Tibial nerve (tissue), 4 donors: ENCODE measurements at places on chromosomes 11 and 22. TPM values are rescaled to one million over a fixed set of nuclear protein-coding genes. Genes with fewer than 3 reads are reported as not detected.

Gene BRD1
- 57.3 TPM for total RNA-seq

Gene FLRT1
- total RNA-seq, result 0.60 TPM

Gene ABCC8
- 1.3 TPM for total RNA-seq

Gene PHETA2
- total RNA-seq, result 15.7 TPM

Gene SPTBN2
- 4.5 TPM for total RNA-seq

Gene FZD4
- total RNA-seq, result 66.8 TPM

Gene OR6T1
- not detected for total RNA-seq

- no peak for DNase-seq
Measured at GRCh38 chr11:119903389-119903788, 174.4 kb upstream of the NECTIN1 start.

GRCh38 chr11:113715882-113716625, 9.9 kb upstream of the TMPRSS5 start:
- DNase-seq, result no peak

GRCh38 chr11:11948242-11948947, 60.0 kb downstream of the DKK3 start:
- no peak for DNase-seq

DNA sequence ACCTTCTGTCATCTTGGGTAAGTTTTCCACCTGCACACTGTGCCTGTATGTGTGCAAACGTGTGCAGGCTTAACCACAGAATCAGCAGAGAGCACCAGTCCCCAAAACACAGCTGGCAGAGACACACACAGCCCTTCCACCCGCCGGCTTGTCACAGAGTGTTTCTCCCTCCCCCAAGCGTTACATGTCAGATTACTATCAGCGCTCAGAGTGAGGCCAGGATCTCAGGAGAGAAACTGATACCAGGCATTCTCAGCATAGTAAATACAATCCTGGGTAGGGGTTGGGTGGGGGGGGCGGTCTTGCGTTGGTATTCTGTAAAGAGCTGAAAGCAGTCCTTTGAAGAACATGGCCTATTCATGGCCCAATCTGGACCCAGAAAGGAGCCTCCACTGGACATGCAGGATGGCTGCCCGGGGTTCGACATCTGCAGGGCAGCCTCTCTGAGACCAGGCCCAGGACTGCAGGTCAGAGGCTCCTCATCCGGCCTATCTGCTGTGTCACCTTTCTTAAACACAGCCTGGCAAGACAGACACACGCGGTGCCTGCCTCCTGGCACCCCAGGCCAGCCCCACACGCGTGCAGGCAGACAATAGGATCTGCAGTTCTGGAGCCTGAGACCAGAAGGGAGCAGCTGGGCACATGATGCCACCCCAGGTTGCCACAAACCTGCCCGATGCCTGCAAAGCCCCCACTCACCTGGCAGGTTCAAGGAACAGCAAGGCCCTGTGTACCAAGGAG, 1.7 kb downstream of the OSBPL5 start:
- no peak for DNase-seq

DNA sequence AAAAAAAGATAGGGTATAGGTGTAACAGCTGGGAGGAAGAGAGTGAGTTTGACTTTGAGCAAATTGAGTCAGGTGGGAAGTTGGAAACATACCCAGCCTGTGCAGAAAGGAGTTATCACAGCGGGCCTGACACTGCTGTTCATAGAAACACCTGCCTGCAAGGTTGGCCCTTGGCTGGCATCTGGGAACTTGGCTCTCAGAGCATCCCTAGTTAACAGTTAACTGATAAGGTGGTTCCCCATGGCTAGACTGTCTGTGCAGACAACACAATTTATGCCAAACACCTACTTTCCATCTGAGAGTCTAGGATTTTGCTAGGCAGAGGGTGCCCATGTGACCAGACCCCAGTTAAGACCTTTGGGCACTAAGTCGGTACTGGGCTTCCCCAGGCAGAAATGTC, 31.4 kb downstream of the ADAMTS8 start:
- no peak for DNase-seq

GRCh38 chr11:33500861-33501479, 199.7 kb downstream of the C11orf91 start:
- DNase-seq, result peak; percentile 29

DNA sequence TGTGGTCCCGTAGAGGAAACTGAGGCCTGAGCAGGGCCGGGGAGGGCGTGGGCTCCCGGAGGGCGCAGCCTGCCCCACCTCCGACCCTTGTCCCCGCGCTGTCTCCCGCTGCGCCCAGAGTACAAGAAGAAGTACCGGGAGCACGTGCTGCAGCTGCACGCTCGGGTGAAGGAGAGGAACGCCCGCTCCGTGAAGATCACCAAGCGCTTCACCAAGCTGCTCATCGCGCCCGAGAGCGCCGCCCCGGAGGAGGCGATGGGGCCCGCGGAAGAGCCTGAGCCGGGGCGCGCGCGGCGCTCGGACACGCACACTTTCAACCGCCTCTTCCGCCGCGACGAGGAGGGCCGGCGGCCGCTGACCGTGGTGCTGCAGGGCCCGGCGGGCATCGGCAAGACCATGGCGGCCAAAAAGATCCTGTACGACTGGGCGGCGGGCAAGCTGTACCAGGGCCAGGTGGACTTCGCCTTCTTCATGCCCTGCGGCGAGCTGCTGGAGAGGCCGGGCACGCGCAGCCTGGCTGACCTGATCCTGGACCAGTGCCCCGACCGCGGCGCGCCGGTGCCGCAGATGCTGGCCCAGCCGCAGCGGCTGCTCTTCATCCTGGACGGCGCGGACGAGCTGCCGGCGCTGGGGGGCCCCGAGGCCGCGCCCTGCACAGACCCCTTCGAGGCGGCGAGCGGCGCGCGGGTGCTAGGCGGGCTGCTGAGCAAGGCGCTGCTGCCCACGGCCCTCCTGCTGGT, 1.9 kb downstream of the NLRP6 start:
- no peak for DNase-seq

DNA sequence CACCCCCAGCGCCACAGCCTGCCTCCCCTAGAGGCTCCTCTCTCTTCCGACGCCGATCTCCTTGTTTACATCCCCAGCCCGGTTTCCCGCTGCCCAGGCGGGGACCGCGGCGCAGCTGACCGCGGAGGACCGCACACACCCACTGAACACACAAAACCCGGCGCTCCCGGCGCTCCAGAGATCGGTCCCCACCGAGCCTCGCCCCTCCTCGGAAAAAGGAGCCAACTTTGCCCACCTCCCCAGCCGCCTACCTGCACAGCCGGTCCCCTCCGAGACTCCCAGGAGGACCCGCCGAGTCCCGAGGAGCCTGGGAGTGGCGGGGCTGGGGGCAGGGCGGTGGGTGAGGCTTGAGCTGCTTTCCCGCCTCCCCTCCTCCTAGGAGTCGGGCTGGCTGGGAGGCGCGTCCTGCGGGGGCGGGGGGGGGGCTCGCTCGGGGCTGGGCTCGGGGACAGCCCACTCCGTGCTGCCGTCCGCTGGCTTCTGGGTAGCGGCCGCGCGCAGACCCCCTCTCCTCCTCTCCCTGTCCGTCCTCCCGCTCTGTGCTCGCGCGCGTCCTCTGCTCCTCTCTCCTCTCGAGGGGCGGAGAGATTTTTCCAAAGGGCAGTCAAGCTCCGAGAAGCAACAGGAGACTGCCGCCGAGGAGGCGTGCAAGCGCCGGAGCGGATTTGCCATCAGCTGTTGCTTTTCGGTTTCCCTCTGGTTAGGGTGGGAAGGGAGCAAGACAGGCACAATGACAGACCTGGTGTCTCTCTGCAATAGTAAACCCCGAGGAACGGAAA, at the start of gene FXYD6:
TSS of gene FXYD6 (minus strand) at position 318 of the 779 bp plus-strand sequence. CDS start 33,882 bp downstream, outside the sequence.
- DNase-seq, result no peak

GRCh38 chr11:15579287-15580001, 464.7 kb downstream of the INSC start:
- DNase-seq, result no peak

DNA sequence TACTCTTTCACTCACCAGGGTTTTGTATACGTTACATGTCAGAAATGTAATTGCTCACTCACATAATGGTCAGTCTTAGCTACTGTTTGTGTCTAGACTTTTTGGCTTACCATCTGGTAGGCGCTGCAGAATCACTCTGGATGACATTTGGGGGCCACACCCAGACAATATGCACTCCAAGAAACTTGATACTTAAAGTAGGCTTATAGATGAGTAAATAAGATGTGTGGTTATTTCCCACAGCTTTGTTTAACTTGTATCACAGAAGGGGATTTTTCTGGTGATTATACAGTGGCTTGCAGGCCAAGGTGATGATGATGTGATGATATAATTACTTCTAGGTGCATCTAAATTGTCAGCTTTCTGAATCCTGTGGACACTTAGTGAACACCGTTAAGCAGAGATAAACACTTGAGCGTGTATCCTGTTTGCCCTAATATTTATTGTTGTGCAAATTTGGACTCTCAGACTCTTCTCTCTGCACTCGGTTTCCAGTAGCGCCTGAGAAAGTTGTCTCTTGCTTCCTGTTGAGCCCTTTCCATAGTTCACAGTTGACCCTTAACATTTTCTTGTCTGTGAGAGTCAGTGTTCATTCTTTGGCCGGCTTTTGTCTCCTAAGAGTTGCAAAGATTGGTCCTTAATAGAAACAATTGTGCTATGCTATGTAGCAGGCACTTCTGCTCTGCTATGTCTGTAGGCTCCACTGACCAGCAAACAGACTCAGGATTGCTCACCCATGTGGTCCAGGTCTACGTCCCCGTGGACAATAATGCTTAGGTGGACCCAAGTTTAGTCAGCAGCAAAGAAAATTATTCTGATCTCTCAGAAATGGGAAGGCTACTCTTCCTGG, 89.3 kb downstream of the PRR5L start:
- no peak for DNase-seq

DNA sequence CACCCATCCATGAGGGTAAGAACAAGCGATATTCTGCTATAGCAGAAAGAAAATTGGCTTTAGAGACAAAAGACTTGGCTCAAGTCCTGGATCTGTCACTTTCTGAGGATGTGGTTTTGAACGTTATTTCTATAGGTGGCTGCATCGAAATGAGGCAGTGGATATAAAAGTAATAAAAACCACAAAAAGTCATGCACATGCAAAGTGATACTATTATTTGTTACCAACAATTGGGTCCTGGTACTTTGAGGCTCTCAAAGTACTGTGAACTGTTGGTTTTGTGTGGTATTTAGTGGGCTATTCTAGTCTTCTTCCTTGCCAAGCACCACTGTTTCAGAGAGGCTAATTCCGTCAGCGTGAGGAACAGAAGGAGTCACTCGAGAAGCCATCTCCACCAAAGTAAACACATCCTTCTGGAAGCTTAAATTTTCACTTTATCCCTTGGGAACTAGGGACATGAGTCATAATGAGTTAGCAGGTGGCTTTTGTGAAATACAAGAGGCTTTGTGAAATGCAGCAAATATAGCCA, 13.1 kb downstream of the UBASH3B start:
- no peak for DNase-seq

GRCh38 chr22:29536411-29536810, 17.1 kb downstream of the THOC5 start:
- no peak for DNase-seq

DNA sequence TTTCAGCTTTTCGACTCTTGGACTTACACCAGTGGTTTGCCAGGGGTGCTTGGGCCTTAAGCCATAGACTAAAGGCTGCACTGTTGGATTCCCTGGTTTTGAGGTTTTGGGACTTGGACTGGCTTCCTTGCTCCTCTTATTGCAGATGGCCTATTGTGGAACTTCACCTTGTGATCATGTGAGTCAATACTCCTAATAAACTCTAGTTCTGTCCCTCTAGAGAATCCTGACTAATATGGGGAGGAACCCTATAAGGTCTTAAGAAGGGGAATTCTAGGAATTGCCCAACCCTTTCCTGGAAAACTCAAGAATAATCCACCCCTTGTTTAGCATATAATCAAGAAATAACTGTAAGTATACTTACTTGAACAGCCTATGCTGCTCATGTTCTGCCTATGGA, 491.8 kb downstream of the TMEM135 start:
- DNase-seq, result no peak

- DNase-seq, result no peak
Measured at GRCh38 chr11:60124802-60125432, 36.5 kb downstream of the MS4A2 start.

DNA sequence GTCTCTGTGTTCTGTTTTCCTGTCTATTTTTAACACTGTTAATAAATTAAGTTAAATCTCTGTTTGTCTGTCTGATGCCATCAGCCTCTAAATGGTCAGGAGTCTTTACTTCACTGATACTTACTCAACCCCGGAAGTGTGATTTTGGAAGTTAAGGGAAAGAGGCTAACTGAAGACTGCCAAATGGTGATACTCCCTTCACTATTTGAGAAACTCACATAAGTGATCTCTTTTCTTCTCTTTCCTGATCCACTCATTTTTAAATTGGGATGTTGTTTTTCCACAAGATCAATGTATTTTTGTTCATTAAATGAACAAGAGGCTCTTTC, 389 bp upstream of the CASP12 start:
- no peak for DNase-seq
